ENCODE measurements at places on chromosomes 1 and 21.

GRCh38 chr1:211579440-211580302 lies 710 bp upstream of the SLC30A1 start:
- no peak for DNase-seq

DNA sequence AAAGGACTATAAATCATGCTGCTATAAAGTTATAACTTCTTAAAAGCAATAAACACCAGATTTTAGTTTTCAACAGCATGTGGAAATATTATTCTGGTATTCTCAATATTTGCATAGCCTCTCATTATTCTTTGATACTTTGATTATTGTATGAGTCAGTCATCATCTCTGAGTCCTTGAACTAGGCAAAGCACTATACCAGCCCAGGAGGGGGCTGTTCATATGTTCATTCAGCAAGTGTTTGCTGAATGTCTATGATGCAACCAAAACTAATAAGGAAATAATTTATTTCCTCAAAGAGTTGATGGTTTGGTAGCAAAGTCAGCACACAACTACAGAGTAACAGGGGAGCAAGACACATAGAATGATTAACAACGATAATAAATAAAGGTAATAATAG lies 175.6 kb upstream of the C1orf105 start:
- no peak for DNase-seq

DNA sequence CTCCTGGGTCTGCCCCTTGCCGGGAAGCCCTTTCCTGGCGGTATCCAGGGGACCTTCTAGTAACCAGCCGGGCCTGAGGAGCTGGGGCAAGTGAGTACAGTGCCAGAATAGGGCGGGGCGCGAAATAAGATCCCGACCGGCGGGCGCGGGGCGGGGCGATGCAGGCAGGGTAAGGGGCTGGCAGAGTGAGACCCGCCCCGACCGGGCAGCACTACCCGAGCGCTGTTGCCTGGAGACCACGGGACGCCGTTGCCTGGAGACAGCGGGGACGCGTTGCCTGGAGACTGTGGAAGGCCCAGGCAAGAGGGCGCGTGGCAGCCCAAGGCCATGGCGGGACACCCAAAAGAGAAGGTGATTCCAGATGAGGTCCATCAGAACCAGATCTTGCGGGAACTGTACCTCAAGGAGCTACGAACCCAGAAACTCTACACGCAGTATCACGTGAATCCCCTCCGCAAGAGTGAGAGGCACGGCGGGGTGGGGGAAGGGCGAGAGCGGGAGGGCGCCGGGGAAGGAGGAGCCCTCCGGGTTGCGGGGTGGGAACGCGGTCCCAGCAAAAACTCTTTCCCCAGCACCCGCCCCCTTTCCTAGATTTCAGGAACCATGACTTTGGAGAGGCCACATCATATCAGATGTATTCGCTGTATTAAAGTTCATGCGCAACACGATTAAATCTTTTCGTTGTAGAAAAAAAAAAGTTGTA lies 24.3 kb downstream of the EBNA1BP2 start:
- DNase-seq, result peak; percentile 19

DNA sequence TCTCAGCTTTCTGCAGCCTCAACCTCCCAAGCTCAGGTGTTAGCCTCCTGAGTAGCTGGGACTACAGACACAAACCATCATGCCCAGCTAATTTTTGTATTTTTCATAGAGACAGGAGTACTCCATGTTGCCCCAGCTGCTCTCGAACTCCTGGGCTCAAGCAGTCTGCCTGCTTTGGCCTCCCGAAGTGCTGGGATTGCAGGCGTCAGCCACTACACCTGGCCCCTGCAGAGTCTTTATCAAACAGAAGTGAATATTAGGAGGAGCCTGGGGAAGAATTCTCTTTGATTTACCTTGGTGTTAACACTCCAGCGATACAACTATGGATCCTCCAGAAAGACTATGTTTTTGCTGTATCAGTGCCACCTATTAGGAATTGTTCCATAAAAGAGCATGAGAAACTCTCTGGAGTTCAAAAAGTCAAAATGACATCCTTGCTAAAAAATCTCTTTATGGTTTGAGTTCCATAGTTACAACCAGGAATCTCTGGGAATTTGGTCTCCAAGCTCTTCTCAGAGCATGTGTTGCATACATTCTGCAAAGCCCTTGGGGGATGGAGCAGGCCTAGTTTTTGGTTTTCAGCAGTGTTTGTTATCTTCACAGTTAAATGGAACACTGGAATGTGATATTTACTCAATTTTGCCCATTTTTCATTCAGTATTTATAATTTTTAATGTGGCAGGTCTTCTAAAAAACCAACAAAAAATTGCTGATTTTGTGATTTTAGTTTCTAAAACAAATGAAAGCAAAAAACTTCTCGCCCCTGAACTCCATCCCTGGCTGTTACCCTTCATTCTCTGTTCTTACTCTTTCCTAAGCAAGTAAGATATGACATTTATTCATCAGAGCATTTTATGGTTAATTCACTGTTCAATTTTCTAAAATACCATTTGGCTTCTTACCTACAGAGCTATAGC lies 77.3 kb downstream of the OLFML2B start:
- DNase-seq, result peak; percentile 88

GRCh38 chr1:46174448-46175231 lies at the start of gene TSPAN1:
Gene TSPAN1 (plus strand): TSS chr1:46175087. CDS start chr1:46181108, 6,021 bp downstream.
- DNase-seq, result no peak

DNA sequence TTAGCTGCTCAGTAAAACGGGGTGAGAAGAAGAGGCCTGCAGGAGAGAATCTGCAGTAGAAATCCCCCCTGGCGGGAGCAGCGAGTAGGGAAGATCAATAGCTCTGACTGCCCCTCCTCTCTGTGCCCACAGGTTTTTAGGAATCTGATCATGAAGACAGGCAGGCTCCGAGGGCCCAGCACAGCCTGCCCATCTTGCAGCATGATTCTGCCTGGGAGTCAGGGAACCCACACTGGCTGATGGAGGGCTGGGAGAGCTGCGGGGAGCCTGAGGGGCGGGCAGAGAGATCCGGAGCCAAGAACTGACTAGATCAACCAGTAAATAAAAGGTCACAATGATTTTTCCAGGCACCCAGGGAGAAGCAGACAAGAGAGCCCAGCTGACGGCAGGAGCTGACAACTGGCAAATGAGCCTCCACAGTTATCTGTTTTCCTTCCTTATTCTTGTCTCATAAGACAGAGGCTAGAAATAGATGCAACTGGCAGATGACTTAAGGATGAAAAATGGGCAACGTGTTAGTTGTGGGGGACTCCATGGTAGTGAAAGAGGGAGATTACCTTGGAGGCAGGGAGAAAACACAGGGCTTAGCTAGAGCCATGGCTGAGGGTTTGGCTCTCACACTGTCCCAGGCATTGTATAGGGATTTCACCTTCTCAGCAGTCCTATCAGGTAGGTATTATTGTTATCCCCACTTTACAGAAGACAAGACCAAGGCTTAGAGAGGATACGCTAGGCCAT lies 116.2 kb downstream of the PLXNA2 start:
- DNase-seq, result no peak

DNA sequence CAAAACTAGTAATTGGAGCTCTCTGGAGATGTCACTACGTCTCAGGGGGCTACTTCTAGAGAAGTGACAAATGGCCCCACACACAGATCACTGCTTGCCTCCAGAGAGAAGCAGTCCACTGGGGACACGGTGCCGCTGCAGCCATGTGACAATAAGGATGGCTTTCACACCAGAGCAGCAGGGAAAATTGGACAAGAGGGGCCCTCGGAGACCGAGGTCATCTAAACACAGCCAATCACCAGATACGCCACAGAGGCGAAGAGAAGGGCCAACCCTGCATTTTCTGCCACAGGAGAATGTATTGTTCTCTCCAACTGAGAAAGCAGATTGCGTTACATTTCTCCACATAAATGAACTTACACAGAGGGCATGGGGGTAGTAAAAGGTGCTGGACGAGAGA lies 51.2 kb upstream of the TIAM1 start:
- no peak for DNase-seq

DNA sequence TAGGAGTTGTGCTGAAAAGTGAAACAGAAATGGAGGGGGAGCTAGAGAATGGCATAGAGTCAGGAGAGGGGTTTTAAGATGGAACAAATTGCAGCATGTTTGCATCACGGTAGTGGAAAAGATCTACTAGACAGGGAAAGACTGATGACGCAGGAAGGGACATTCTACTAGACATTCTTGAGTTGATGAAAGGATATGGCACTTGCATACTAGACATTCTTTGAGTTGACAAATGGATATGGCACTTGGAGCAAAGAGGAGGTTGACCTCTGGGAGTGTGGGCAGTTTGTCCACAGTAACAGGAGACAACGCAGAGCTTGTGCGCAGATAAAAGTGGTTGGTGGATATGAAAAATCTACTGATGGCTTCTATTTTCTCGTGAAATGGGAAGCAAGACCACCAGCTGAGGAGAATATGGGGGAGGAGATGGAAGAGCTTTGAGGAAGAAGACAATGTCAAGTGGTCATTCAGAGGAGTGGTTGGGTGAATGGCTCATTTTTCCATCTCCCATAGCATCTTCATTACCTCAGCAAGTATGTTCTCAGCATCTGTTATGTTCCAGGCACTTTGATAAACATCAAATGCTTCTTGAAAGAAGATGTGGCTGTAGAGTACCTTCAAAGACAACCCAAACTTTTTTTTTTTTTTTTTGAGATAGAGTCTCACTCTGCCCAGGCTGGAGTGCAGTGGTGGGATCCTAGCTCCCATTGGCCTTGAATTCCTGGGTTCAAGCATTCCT lies 2.4 kb upstream of the CTPS1 start:
- no peak for DNase-seq

- no peak for DNase-seq
Measured at GRCh38 chr1:55505326-55505725, 290.2 kb upstream of the USP24 start.

DNA sequence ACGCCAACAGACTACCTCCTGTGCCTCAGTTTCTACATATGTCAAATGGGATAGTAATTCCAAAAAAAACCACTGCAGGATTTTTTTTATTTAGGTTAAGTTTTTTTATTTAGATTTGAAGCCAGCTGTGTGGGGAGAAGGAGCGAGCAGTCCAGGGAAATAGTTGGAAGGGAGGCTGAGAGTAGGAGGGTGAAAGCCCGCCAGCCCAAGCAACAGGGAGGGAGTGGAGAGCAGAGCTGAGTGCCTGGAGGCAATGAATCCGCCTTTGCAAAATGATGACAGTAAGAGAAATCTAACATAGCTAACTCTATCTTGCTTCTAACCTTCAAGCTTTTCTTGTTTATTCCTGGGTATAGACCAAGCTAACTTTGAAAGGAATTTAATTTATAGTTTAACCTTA lies 15.6 kb upstream of the C1orf198 start:
- DNase-seq, result no peak

GRCh38 chr1:189706594-189706993 lies 771.1 kb downstream of the BRINP3 start:
- no peak for DNase-seq

- DNase-seq, result peak; percentile 38
Measured at GRCh38 chr1:62841587-62842169, 57.7 kb downstream of the ATG4C start.

DNA sequence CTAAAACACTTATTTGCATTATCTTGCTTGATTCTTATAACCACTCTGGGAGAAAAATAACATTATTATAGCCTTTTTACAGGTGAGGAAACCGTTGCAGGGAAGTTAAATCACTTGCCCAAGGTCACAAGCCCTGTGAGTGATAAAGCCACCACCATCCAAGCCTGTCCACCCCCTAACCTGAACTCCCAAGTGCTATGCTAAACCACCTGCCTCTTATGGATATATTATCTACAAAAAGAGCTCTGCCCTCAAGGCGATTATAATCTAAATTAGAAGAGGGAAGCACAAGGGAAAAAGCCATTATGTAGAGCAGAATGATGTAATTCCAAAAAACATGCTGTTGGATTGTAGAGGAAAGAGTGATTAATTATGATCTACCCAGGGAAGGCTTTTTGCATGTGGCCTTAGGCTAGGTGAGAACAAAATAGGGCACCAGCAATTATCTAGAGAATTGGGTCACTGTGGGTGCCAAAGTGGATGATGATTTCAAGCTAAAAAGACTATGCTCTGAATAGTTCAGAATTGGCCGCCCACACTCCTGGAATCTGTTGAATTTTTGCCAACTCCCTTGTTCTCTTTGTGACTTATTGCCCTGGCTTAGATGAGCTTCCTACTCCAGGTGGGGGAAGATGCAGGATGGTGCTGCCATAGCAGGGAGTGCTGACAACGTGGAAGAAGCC lies 205.3 kb downstream of the FGGY start:
- DNase-seq, result no peak

GRCh38 chr1:32336963-32337675 lies 1.1 kb upstream of the MARCKSL1 start:
- DNase-seq, result no peak

DNA sequence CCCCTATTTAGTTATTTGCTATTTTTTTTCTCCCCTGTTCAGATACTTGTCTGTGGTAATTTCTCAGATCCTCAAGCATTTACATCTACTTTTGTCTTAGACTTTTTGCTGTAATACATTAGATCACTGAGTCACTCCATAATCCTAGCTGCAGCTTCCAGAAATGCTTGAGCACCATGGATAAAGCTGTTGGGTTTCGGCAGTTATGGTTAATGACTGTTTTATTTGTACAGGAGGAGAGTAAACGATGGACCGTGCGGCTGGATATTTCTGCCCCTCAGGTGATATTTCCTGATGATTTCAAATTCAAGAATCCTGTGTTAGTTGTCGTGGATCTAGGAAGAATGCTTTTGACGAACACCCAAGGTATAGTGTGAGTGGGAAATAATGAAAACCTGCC lies 42.9 kb downstream of the VPS13D start:
- no peak for DNase-seq

GRCh38 chr1:217332431-217333065 lies 298.3 kb downstream of the GPATCH2 start:
- DNase-seq, result no peak
